Stimulated activated CD4-positive, alpha-beta T cell treated with anti-CD3 and anti-CD28 coated beads, TNF-alpha, amount 100 ng/mL, for 48 hours (primary cell): ENCODE measurements at places on chromosomes 4 and X.

DNA sequence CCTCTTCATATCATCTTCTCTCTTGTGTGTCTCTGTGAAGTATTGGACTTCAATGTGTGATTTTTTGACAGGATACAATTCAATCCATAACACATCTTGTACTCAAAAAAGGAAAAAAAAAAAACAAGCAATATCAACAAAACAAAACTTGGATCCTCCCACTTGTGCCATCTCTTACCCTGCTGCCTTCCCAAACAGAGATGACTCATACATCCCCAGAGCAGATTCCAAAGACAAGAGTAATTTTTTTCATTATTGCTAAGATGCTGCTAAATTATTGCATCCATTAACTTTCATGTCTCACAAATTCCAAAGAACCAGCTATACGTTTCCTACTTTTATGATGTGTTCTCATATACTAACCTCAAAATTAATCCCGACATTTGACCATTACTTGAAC lies 479.2 kb downstream of the GBA3 start:
- no peak for DNase-seq

GRCh38 chrX:38086451-38087215 lies 80.3 kb downstream of the SYTL5 start:
- no peak for DNase-seq

GRCh38 chrX:63434665-63435064 lies 83.5 kb upstream of the SPIN4 start:
- DNase-seq = no peak

GRCh38 chrX:18426004-18426320 lies 554 bp downstream of the CDKL5 start:
- DNase-seq = no peak

- DNase-seq = no peak
These were observed 107.4 kb upstream of the ANK2 start for GRCh38 chr4:112942077-112942476.

DNA sequence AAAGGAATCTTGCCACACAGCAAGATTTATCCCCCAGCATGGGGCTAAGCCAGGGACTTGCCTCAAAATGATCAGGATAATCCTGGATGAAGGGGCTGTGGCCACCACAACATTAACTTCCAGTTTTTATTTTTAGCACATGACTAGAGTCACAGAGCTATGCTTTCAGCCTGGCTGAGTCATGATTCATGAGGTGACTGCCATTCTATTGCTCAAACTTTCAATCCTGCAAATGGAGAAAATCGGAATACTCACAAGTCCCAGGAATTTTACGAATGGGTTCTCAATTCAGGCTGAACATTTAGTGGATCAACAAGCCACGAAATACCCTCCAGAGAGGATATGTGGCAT lies 70.7 kb upstream of the HPGD start:
- no peak for DNase-seq

DNA sequence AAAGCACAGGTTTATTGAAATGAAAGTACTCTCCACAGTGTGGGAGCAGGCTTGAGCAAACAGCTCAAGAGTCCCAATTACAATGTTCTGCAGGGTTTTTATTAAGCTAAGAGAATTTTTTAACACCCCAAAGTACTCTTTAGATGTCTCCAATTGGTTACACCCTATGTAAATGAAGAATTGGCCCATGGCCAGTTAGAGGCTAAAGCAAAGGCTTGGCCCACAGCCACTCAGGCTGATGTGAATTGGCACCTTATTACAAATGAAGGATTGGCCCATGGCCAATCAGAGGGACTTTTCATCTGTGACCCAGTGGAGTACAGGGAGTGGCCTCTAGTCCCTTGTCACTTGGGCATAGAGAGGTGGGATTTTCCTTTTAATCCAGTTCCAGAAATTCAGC lies 30.1 kb upstream of the IQCM start:
- no peak for DNase-seq

DNA sequence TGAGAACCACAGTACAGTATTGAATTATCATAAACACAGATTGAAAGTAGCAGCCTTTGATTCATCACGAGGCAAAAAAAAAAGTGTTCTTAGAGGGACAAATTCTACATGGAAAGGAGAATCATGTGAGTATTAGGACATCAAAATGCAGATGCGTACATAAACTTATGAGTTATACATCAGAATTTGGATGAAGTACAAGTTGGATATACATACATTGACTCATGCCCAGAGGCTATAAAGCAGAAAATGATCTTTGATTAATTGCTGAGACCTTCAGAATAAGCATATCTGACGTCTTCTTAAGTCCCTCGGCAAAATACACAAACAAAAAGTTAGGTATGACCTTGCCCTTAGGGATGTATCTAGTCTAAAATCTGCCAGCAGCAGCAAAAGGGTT lies 206.4 kb downstream of the LDB2 start:
- no peak for DNase-seq

DNA sequence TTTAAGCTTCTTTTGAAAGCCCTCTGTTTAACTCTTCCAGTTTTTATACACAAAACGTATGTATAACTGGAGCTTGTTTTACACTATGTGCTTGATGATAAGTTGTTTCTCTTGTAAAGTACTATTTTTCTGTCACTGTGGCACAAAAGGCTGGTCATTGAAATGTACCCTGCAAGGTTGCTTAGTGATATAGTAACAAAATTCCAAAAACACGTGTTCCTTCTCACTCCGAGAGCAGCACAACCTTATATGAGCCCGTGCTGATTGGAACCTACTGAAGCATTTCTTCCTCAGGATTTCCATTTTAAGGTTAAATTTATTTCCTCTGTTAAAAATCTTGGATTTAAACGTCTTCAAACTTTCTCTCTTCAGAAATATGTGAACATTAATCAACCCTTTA lies 772.9 kb upstream of the TENM3 start:
- no peak for DNase-seq

DNA sequence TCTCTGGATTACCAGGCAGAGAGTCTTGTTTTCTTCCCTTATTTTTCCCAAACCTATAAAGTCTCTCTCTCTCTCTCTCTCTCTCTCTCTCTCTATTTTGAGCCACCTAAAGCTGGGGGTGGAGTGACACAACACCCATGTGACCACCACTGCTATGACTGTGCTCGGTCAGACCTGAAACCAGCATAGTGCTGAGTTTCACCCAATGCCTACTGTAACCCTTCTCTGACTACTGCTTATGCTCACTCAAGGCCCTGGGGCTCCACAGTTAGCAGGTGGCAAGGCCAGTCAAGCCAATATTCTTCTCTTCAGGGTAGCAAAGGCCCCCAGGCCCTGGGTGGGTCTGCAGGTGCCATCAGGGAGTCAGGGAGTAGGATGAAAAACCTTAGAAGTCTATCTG lies 114.7 kb upstream of the ARMCX2 start:
- no peak for DNase-seq

DNA sequence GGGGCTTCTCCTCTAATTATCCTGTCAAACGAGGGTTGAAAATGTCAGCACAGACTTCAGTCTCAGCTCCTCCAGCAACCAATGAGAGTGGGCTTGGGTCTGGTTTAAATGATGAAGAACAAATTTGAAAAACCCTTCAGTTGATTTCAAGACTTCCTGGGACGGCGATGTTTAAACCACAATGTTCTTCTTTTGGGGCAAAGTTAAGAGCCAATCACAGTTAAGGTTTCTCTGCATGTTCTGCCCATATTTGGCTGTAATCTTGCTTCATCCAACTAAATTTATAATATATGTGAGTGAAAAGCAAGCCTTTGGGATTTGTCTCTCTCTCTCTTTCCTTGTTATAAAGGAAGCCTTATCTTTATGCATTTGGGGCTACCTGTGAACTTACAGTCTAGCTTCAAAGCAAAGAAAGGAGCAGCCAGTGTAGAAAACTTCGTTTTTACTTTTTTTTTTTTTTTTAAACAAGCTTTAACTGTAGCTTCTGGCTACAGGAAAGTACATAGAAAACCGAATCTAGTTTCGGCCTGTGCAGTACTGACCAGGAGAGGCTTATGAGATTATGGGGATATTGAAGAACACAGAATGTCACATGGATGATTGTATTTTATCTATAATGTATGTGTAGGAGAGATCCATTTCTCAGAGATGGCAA lies 46.8 kb upstream of the FAM9C start:
- DNase-seq = no peak

DNA sequence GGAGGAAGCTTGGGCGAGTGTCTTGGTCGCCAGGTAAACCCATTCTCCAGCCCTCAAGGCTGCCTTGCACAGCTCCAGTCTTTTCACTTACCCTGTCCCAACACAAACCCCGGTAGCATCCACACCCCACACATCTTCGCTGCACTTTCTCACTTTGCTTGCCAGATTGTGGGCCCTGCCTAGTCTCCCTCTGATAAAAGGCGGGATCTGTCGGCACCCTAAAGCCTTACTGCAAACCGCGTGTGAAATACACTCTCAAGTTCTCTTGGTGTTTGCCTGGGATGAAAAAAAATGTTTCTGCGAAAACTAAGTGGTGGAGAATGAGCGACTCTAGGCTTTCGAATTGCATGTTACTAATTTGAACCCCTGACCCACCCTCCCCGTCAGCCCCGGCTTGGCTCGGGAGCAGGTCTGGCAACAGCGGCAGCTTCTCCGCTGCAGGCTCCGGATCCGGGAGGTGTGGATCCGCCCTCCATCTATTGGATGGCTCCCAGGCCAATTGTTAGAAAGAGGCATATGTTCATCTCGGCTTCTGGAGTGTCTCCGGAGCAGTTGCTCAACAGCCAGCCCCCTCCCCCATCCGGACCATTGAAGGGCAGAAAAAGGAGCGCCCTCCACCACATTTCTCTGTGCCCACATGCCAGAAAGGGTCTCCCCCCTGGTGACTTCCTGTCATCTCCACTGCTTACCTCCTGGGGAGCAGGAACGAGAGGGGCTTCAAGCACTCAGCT lies 3.0 kb upstream of the CITED1 start:
- DNase-seq = no peak

DNA sequence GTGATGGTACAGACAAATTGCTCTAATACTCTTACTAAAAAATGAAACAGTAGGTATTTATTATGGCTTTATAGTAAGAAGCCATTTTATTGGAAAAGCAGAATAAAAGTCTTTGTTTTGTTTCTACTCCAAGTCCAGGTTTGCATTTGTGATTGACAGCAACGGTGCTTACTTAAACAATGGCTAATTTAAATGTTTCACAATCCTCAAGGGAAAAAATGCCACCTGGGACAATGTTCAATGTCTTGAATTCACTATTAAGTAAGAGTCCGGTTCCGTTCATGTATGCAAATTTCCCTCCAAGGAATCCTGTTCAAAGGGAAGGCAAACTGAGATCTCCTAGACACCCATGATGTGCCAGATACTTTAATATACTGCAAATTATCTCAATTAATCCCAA lies 123.6 kb downstream of the RBM47 start:
- no peak for DNase-seq

DNA sequence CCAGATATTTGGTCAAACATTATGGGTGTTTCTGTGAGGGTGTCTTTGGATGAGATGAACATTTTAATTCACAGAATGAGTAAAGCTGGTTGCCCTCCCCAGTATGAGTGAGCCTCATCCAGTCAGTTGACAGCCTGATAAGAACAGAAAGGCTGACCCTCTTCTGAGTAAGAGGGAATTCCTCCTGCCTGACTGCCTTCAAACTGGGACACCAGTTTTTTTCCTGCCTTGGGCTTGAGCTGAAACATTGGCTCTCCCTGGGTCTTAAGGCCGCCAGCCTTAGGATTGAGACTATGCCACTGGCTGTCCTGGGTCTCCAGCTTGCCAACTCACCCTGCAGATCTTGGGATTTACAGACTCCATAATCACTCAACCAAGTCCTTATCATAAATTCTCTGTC lies 14.5 kb upstream of the MAML3 start:
- DNase-seq = no peak

GRCh38 chrX:42434458-42435166 lies 343.4 kb downstream of the PPP1R2C start:
- no peak for DNase-seq

DNA sequence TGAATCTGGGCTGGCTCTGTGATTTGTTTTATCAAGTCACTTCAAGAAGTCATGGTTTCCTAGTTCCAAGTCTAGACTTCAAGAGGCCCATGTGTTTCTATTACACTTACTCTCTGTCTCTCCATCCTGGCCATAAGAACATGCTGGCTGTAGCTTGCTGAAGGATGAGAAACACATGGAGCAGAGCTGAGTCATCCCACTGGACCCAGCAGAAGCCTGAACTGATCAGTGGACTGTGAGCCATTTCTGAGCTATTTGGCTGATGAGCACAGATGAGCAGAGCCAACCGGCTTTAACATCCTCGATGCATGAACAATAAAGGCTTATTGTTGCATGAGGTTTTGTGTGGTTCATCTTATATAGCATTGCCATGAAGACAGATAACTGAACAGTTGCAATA lies 290.6 kb upstream of the BOD1L1 start:
- no peak for DNase-seq

DNA sequence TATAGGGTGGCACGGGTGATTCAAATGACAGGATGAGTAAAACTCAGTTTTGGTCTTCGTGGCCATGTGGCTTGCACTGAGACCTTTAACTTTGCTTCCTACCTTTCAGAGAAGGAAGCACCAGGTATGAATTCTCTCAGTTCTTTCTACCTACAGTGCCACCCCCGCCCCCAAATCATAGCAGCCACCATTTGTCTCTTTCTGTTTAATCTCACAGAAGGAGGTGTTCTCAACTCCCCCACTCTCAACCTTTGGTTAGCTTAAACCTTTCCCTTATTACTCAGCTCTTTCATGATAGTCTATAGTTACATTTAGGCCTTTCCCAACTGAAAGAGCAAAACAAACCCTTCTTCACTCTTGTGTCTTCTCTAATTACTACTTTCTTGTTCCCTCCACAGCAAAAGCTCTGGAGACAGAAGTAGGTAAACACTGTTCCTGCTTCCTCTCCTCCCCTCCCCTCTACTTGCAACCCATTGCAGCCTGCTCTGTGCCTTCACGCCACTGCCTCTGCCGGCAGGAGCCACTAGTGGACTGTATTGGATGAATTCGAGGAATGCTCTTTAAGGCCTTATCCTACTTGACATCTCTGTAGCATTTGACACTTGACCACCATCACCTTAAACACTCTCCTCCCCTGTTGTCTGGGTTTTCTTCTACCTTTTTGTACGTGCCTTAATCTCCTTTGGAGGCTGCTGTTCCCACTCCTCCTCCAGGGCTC lies 123.7 kb downstream of the AFF1 start:
- DNase-seq = peak; percentile 27

- DNase-seq = no peak
These were observed 450.8 kb downstream of the GRXCR1 start for GRCh38 chr4:43343298-43343697.
